ENCODE measurements at places on chromosomes 1 and 21. TPM values are rescaled to one million over a fixed set of nuclear protein-coding genes. Genes with fewer than 3 reads are reported as not detected.

SYPL2 gene
- 1.3 TPM for total RNA-seq

TSSK3 gene
- not detected for total RNA-seq

DHX9 gene
- 103 TPM for total RNA-seq

PTPRU gene
- total RNA-seq, result 49.9 TPM

CCT3 gene
- 144 TPM for total RNA-seq

LAPTM5 gene
- 39.1 TPM for total RNA-seq

ZNF678 gene
- 17.0 TPM for total RNA-seq

C1orf116 gene
- 36.5 TPM for total RNA-seq

CLDN14 gene
- total RNA-seq, result not detected

GPR37L1 gene
- 0.28 TPM for total RNA-seq

Measured in prostate gland (tissue), 2 donors.